ENCODE measurements at places on chromosomes 7 and 10.
A peak's percentile ranks its signal among the peaks of the same experiment; 100 is the strongest.

DNA sequence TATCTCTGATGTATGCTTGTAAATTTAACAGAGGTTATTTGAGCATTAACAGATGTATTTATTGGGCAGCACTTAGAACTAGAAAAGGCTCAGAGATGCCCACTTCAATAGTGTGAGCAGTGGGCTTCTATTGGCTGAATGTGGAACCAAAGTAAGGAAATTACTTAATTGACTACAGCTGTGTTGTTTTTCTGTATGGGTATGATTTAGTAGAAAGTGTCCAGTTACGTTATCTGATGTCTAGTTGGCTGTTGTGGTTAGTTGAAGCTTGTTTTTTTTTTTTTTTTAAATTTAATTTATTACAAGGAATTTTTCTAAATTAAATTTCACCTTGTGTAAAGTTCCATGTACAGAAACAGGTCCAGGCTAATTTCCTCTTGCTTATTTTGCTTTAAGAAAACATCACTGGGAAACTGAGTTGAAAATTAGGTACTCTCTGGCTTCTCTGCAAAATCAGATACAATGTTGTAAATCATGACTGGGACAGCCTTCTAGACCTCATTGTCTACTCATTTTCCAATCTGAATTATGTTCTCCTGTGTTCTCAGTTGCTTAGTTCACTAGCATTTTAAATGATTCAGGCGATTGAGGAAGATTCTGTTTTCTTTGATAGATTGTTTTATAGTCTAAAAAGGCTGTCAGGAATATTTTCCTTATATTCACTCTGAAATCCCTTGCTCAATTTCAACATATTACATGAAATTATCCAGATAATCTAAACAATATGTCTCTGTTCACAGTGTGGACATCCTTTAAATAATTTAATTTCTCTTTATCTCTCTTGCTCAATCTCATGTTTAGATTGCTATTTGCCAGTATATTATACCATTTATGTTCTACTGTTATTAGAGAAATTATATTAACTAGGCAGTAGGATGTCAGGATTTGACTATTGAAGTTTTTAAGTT, 53.0 kb downstream of the PHF14 start:
- DNase-seq, result no peak

GRCh38 chr7:27835376-27835775, 95.4 kb downstream of the TAX1BP1 start:
- no peak for DNase-seq

- no peak for DNase-seq
Observed at GRCh38 chr7:100396421-100396982, 23.2 kb downstream of the PILRA start.

- no peak for DNase-seq
Observed at GRCh38 chr7:92121681-92122080, 12.6 kb downstream of the CYP51A1 start.

GRCh38 chr10:103499881-103500280, 6.4 kb downstream of the NEURL1 start:
- no peak for DNase-seq

DNA sequence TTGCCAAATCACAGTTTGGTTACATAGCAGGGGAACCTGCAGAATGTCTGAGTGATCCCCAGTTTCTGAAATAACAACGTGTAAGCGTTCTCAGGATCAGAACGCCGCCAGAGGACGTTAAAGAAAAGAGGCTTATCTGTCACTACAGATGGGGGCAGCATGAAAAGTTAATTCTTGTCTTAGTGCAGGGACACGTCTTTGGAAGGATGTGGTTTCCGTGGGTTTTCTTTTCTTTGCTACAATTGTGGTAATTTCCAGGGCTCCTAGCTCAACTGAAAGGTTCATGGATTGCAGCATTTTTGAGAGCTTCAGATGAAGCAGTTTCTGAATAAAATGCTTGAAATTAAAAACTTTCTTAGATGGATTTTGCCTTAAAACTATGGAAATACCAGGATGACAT, 106.6 kb downstream of the PRKCQ start:
- no peak for DNase-seq

- DNase-seq, result no peak
Observed at GRCh38 chr7:38232502-38233366, 40.7 kb downstream of the TARP start.

DNA sequence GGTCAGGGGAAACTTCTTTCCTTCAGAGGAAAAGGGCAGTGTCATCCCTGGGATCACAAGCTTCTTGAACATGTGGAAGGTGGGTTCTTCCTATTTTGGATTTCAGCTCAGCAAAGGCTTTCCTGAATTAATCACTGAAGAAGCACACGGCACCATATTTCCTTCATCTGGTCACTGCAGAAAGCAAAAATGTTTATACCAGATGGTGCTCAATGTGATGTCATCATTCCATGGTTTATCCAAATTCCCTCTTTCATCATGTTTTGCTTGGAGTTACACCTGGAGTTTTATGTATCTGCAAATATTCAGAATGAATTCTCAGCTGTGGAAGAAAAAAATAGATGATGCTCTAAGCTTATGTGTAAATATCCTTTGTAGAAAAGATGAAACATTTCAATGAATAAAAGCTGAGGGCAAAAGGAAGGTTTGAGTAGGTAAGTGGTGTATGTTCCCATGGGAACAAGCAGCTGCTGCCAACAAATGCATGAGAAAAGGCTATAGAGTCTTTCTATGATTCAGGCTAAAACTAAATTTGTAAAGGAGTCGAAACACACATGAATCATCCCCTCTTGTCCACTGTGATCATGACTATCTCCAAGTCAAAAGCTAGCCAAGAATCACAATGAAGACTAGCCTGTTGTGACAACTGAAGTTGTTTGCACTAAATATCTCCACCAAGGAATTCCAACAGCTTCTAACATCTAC, 26.9 kb upstream of the BPGM start:
- no peak for DNase-seq

DNA sequence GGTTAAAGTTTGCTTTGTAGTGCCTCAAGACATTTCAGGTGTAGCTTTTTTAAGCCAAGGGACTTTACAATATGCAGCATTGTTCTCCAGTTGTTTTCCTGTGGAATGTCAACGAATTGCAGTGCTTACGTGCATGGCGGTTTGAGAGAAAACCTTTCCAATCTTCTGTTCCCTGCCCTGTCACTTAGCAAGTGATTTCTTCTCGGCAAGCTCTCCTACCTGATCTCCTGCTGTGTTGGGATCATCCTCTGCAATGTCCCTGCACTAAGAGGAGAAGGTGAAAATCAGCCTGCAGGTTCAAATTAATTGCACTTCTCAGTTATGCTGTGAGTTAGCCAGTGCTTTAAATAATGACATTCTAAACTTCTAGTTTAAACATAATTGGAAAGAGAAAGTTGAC, 197.6 kb upstream of the FZD1 start:
- peak; percentile 47 for DNase-seq

DNA sequence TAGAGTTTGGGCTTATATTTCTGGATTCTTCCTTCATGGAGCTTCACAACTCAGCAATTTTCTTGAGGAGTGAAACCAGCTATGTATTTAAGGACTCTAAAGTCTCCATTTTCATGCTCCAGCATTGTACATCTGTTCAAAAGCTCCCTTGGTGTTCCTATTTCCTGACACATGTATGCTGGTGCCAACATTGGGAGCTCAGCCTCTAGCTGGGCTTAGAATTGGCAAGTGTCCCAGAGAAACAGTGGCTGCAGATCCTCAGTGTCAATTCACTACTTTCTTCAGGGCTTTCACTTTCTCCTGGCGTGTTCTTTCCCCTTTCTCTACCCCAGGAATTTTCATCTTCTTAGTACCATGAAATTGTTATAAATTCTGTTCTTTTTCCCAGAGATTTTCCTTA, 103.1 kb downstream of the ZNF467 start:
- no peak for DNase-seq

GRCh38 chr10:5595591-5595990, 70.8 kb downstream of the ASB13 start:
- no peak for DNase-seq

GRCh38 chr10:25117757-25118156, 57.0 kb upstream of the GPR158 start:
- DNase-seq, result no peak

- DNase-seq, result no peak
Observed at GRCh38 chr10:60335708-60336107, 54.0 kb downstream of the ANK3 start.

DNA sequence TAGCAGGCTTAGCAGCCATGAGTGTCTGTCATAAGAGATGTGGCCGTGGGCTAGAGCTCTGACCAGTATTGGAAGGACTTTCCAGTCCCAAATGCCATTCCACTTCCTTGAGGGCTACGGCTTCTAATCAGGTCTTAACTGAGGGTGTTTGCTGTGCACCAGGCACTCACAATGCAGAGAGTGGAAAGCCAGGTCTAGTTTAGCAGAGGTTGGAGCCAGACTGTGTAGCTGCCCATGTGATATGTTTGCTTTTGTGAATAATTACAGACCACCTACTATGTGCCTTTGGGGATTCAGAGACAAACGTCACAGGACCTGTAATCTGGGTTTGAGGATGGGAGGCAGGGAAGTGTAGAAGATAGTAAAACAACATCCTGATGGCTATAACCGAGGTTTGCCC, 79.8 kb downstream of the WDFY4 start:
- DNase-seq, result no peak

GRCh38 chr7:123581162-123581459, 20.5 kb upstream of the ASB15 start:
- no peak for DNase-seq

DNA sequence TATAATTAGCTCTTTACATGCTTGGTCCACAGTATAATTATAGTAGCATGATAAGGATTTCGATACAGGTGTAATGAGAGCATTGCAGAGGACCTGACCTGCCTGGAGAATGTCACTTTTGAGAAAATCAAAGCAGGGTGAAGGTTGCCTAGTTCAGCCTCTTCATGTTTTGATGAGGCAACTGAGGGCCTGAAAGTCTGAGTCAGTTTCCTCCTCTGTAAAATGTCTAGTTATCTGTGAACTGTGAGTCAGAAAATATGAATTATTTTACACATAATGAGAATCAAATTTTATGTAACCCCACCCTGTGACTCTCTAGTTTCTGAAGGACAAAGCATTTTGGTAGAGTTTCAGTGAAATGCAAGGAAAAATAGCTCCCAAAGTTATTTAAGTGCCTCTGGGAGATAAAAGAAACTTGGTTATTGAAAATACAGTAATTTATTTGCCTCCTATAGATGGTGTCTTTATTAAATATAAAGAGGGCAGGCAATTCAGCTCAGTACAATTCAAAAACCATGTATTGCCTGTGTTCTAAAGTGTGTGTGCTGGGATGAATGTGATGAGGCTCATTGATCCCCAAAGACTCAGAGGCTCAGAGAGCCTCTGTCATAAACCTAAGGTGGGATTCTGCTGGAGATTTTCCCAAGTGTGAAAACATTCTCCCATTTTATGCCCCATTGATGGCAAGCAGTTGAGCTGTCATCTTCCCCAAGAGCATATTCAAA, 37.3 kb upstream of the SAMD9L start:
- DNase-seq, result no peak

GRCh38 chr7:93040355-93040754, 77.4 kb downstream of the SAMD9 start:
- DNase-seq, result no peak

DNA sequence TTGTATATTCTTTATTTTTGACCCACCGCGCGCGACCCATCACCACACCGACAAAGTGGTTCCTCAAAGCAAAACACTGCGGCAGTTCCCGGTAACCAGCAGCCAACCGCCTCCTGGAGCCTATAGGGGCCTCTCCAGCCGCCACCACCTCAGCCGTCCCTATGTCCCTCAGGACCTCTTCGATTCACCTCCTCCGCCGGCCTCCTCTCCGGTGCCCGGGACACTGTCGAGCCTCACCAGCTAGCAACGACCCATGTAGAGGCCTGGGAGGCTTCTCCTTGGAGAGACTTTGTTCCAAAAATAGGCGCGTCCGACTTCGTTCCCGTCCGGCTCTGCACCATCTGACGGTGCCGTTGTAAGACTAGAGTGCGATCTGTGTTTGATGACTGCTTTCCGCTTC, 158.8 kb downstream of the HGF start:
- no peak for DNase-seq

DNA sequence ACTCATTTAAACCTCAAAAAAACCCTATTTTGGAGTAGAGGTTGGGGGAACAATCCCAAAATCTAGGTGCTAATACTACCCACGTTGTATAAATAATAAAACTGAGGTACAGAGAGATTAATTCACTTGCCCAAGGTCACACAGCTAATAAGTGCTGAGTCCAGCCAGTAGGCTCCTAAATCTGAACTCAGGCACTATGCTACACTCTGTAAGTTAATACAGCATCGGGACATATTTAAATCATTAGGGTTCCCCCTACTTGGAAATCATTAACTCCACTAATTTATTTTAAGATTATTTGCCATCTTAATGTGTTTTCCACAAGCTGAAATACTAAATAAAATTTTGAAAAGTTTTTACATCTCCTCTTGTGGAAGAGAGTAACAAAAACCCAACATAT, 24.2 kb downstream of the PIP4K2A start:
- DNase-seq, result no peak

- no peak for DNase-seq
Observed at GRCh38 chr7:114644455-114644854, 229.8 kb downstream of the FOXP2 start.

DNA sequence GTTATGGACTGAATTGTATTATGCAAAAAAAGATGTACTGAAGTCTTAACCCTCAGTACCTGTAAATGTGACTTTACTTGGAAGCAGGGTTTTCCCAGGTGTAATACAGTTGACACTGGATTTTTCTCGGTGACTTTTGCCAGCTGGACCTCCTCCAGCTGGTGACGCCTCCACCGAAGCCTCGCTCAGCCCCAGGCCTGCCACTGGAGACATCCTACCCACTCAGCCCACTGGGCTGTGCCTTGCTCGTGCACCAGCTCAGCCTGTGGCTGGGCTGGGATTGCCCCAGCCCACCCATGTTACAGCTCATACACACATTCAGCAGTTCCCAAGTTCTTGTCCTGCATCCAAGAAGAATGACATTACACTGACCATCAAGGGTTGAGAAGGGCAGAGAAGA, 42.4 kb upstream of the GPR22 start:
- no peak for DNase-seq

DNA sequence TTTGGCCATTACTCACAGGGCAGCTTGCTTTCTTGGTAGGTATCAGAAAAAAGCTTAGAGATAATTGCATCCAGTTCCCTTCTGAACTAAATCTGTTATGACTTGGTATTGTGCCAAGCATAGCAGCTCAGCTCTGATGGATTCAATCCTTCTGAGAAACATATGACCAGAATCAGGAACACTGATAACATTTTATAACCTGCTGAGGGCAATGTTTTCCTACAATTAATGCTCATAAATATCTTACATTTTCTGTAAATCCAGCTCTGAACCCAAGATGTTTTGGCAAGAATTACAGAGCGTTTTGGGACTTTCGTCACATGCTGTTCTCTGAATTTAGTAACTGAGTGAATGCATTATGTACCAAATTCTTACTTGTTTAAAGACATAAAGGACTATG, 167.8 kb downstream of the KIF20B start:
- DNase-seq, result no peak

DNA sequence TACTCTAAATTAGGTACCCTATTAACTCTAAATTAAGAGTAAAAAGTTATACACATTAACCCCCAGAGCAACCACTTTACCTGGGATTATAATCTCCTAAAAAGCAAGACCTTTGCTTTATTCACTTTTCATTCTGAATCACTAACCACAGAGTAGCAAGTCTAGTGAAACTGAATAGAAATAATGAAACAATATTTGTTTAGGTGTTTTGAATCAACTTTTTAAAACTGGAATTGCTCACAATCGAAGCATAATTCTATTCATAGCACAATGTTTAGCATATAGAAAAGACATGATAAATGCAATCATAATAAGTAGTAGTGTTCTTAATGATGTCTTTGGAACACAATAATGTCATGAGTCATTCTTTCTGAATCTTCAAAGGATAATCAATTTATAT, 37.0 kb upstream of the CASD1 start:
- no peak for DNase-seq

- no peak for DNase-seq
Observed at GRCh38 chr7:27367933-27368549, 125.4 kb downstream of the EVX1 start.

GRCh38 chr7:44581879-44582603, at the start of gene TMED4:
Gene TMED4, minus strand, starts transcription at chr7:44582231. Its CDS starts 25 bp downstream, at chr7:44582206.
- peak; percentile 98 for DNase-seq

Measured in NCI-H526 treated with DMSO at 0.1 percent for 48 hours (cell line).